ENCODE measurements at places on chromosomes 4 and X.

GRCh38 chr4:139607502-139608060 is 51.6 kb upstream of the SETD7 start:
- DNase-seq, result no peak

GRCh38 chr4:179751669-179752068 is 2309.4 kb upstream of the AGA start:
- no peak for DNase-seq

DNA sequence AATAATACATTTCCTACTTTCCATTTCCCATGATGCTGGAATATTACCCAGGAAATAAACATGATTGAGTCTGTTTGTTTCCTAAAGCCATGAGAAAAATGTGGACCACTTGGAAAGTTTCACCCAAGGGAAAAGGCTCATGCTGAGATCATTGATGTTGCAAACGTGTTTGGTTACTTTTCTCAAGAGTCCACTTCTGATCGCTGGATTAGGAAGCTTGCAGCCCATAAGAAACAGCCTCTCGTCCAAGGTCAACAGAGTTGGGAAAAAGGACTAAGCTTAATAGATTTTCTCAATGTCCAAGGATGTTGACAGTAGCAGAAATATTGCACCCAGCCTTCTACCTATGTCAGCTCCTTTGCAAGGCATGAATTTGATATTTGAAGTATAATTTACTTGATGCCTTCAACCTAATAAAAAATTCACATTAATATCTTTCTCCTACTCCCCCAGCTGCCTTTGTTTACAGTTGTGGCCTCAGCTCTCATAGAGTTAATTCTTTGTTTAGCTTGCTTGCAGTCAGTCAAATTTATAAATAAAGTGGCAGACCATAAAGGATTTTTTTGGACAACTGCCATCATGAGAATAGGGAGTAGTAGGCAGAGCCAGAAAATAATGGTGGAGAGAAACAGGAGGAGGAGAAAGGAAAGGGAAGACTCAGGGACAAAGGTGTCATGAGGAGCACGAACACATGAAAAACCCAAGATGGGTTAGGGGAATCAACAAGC is 65.6 kb upstream of the BLTP1 start:
- peak; percentile 44 for DNase-seq

DNA sequence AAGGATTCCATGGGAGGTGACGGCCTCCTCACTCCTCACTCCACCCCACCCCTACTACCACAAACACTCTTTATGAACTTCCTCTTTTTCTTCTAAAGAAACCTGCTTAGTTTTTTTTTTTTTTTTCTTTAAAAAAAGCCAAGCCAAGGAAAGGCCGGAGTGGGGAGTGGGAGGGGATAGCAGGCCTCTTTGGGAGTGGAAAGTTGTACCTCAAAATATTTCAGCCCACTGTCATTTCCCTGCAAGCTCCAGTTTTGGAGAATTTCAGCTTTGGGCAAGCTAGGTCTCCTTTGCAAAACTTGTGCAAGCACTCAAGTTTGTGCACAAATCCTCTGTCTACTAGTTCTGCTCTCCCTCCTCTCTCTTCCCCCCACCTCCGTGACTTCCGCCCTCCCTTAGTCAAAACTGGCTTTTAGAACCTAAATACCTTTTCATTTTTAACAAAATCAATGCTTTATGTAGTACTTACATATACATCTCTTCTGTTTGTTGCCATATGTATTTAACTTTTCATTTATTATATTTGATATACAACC is 512 bp upstream of the ANTXR2 start:
- no peak for DNase-seq

GRCh38 chrX:55213381-55213780 is 6.8 kb upstream of the PAGE5 start:
- DNase-seq, result no peak

- DNase-seq, result no peak
These were observed 760.6 kb upstream of the EPHA5 start for GRCh38 chr4:66430856-66431255.

- DNase-seq, result no peak
These were observed 62.5 kb downstream of the PGRMC2 start for GRCh38 chr4:128225148-128225547.

Data from DMS79 treated with DMSO at 0.1 percent for 48 hours (cell line).